Stimulated activated CD8-positive, alpha-beta memory T cell treated with anti-CD3 and anti-CD28 coated beads, Interleukin-7, amount 100 ng/mL, for 1 hour (primary cell): ENCODE measurements at places on chromosomes 5 and 9.

GRCh38 chr5:79488775-79489174 lies 25.2 kb downstream of the HOMER1 start:
- no peak for DNase-seq

GRCh38 chr5:31678180-31678579 lies 39.2 kb downstream of the PDZD2 start:
- DNase-seq: no peak

GRCh38 chr9:98129451-98129881 lies 10.4 kb upstream of the TRIM14 start:
- DNase-seq: no peak

DNA sequence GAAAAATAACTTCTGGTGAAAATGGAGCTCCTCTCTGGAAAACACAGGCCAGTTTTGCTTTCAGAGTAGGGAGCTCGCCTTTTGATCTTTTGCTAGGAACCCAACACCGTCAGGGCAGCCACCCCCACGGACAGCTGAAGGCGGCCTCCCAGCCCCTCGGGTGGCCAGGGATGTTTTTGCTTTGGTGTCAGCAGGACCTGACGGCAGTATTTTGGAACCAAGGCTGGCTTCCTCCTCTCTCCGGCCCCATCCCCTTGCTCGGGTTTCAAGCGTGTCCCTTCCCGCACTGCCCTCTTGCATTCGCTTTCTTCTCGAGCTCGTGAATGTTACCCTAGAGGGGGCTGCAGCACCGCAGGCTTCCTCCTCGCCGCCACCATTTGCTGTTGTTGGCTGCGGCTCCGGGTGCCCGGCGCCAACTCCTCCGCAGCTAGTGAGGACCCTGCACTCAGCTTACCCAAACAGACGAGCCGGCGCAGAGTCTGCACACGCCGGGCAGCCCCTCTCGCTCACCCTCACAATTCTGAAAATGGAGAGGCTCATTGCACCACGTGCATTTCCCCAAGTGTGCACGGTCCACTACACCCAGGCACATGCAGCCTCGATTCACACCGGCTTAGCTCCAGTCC lies 35.5 kb upstream of the ADAMTSL1 start:
- no peak for DNase-seq

DNA sequence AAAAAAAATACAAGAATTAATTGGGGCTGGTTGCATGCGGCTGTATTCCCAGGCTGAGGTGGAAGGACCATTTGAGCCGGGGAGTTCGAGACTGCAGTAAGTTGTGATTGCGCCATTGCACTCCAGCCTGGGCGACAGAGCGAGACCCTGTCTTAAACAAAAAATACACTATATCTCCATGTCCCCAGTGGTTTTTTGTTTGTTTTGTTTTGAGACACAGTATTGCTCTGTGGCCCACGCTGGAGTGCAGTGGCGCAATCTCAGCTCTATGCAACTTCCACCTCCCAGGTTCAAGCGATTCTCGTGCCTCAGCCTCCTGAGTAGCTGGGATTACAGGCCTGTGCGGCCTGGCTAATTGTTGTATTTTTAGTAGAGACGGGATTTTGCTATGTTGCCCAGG lies 1.2 kb downstream of the COQ4 start:
- DNase-seq: no peak

DNA sequence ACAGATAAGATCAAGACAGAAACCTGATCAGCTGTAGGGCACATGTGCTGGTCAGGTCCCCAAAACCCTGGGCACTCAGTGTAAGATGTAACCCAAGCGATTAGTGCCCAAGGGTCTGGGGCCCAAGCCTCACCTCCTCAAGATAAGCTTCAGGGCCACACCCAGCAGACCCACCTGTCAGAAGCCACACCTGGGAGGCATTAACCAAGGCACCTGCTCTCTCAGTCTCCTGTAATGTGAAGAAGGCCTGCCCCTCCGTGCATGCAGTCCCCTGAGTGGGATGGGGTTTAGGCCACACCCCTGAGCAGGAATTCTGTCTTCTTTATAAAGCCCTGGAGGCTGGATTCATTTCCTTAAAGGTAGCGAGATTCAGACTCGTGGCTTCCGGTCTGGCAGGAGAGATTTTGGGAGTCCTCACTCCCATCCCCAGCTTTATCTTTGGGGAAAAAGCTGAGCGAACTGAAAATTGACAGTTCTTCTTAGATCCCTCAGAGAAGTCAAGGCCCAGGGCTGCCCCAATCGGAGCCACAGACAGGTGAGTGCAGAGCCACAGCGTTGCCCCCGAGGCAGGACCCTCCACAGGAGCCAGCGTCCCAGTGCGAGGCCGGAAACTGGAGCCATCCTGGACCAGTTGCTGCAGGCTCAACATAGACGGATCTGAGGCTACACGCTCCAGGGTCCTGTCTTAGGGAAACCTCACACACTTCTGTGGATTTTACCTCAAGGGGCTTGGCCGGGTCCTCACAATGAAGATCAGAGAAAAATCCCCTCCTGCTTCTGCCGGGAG lies 357.6 kb upstream of the IRX4 start:
- no peak for DNase-seq

GRCh38 chr5:39441838-39442237 lies 17.1 kb upstream of the DAB2 start:
- no peak for DNase-seq

DNA sequence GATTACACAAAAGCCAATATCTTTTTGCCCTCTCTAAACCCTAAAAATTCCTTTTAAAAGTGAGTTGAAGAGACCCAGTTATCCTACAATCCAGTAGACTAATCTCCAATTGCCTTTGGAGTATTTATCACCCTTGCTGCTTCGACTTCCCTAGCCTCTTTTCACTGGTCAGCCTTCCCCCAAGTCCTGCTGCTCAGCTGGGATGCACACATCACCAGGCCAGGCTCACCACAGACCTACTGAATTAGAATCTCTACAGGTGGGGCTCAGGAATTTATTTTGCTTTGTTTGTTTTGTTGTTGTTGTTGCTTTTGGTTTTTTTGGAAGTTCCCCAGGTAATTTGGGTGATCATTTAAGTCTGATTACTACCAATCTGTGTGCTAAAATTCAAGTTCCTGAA lies 11.6 kb upstream of the FOXD1 start:
- no peak for DNase-seq

DNA sequence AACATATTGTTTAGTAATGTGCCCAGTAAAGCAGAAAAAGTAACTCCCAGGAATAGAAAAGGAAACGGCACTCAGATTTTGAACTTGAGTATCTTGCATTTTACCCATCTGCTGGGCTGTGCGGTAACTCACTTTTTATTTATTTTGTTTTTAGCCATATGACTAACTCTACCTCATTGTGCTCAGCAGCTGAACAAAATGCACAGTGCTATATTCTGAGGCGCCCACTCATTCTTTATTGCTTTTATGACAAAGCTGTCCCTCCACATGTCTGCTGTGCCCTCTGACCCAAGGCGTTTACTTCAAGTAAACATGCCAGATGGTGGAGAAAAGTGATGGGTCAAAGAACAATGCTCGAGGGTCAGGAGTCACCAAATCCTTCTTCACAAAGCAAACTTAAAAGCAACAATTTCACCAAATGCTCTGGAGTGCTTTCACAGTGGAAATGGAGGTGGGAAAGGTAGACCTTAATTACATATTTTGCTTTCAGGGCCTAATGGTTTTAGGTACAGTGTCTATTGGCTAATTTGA lies 215.2 kb upstream of the ELAVL2 start:
- no peak for DNase-seq

DNA sequence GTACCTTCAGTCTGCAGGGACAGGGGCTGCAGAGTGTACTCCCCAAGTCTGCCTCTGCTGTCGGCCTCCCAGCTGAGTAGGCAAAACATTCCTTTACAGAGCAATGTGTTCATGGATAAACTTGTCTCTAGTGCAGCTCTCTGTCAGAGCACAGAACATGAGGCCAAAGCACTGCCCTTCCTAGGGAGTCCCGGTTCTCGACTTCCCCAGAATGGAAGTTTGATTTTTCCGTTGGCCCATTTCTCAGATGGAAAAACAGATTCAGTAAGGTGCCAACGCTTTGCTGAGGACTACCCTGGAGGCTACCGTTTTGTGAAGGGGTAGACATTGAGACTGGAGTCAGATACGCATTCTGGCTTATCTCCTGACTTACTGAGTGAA lies 422 bp upstream of the TRIM32 start:
- no peak for DNase-seq
